ENCODE measurements at places on chromosomes 4 and X.

DNA sequence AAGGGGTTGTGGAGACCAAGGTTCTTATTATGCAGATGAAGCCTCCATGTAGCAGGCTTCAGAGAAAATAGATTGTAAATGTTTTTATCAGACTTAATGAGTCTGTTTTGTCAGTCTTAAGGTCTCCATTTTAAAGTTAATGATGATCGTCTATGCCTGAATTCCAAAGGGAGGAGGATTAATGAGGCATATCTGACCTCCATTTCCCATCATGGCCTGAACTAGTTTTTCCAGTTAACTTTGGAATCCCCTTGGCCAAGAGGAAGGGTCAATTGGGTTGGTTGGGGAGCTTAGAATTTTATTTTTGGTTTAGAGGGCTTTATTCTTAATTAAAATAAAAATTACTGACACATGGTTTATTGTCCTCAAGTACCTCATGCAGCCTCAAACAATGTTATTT is 6.9 kb upstream of the PARM1 start:
- DNase-seq = no peak

DNA sequence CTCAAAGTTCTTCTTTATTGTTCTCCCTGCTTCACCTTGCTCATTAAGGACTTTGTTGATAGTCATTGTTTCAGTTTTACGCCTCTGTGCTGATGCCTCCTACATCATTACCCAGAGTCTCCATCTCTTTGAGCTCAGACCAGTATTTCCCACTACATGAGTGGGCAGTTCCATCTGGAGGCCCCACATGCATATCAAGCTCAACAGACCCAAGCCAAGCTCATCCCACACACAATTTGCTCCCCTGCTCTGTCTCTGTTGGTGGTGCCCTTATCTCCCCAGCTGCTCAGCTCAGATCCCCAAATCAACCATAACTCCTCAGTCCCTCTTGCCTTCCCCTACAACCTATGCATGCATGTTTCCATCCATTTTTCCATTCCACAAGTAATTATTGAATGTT is 85.1 kb upstream of the EFNB1 start:
- DNase-seq = no peak

DNA sequence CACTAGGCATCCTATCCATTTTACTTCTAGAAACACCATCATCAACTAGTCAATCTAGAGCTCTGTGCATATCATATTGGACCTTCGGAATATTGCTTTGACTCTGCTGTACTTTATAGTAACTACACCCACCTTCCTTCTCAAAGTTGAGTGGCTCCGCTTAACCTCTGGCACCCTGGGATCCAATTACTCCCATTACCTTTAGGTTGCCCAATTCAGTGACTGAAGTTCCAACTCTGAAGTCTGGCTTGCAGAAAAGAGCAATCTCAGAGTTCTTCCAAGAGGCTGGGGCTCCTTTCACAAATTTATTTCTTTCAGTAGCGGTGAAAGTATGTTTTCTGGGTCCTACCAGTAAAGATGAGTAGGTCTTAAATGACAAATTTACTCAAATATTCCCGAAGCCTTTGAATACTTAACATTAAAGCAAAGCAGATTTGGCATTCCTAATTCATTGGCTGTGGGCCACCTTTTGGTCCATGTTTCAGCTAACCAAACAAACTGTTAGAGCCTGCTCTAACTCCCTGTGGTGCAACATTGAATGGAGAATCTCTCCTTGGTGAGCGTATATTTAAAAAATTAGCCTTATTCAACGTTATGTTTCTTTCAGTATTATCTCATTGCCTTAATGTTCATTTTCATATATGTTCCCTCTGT is 1215.8 kb downstream of the RAPGEF2 start:
- DNase-seq = no peak

GRCh38 chrX:39609941-39610340 is 487.8 kb downstream of the BCOR start:
- no peak for DNase-seq

DNA sequence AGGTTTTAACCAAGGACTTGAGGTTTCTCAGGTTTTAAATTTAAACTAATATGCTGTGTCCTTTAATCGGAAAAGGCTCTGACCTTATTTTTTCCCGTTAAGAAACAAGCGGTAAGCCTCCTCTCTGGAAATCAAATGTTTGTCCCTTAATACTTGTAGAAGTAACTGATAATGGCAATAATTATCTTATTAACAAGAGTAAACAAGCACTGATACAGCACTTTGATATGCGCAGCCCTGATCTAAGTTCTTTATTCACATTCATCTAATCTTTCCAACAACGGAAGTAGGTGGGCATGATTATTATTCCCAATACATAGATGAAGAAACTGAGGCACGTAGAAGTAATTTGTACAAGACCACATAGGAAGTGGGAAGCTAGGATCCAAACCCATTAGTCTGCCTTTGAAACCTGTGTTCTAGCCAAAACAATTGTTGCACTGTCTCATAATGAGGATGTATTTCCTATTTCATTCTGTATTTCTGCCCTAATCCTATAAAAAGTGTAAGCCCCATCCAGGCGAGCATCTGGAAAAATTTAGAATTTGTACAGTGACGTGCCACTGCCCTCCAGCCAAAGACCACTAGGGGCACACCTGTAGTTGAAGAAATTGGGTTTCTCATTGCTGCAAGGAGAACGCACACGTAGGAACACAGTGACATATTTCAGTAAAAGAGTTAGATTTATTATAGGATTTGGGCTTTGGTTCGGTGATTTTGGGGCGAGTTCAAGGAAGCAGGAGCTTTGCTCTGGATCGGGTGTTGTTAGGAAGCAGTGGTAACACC is 606 bp downstream of the CXorf58 start:
- no peak for DNase-seq

GRCh38 chr4:26141911-26142638 is 178.7 kb upstream of the RBPJ start:
- DNase-seq = no peak

GRCh38 chr4:138052806-138053632 is 189.1 kb downstream of the SLC7A11 start:
- no peak for DNase-seq

DNA sequence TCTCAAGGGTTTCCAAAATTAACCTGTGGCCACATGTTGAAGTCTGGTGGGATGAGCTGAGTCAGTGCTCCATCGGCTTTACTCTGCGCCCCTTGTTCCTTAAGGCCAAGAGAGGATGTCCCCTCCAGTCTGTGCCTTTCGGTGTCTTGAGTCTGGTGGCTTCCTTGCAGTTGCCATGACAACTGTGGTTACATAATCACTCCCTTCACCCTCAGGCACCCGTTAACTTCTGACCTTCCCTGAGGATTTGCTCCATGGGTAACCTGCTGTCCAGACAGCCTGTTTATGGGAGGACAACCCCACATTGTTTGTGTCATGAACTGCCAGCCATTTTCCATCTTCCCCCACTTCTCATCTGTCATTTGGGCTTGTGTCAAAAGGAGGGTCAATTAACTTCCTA is 401.1 kb upstream of the LCORL start:
- no peak for DNase-seq

DNA sequence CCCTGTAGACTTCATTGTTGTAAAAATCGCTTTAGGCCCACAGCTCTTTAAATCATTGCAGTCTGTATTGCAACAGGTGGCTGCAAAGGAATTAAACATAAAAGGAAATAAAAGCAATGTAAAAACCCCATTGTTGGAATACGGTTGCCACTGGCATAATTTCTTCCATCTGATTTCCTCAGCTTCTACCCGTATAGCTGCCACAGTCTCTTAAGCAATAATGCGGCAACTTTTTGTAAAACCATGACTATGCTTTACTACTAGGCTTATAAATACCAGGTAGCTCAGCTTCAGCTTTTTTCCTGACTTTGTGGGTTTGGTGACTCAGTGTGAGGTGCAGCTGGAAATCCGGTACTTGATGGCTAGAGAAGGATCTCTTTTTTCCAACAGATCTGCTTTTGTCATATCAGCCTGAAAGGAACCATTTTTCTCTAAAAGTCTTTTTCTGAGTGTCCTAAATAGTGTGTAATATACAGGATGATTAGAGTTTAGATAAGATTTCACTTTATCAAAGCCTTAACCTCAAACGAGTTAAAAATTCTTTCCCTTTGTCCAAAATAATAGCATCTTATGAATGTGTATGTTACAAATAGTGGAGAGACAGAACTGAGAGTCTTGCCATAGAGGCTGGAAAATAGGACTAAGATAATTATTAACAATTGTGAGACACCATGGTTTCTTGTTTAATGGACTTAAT is 268.0 kb downstream of the ADGRL3 start:
- no peak for DNase-seq

- DNase-seq = no peak
Observed at GRCh38 chrX:37653397-37654085, 32.0 kb upstream of the XK start.

GRCh38 chr4:2623442-2623841 is 87.0 kb downstream of the FAM193A start:
- DNase-seq = no peak

DNA sequence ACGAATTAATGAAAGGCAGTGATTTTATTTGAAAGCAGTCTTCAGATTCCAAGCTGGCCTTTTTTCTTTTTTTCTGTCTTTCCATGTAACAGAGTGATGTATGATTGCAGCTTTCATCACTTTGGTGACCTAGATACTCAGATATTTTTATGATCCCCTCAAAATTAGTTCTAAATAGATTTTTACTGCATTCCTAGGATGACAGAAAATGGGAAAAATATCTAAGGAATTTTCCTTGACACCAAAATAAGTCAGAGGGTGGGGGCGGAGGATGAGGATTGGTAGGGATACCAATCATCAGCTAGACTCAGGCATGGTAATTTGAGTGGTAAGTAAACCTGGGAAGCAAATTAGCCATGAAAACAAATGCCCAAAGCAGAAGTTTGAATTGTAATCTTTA is 11.9 kb upstream of the HMGB2 start:
- no peak for DNase-seq

- DNase-seq = no peak
Observed at GRCh38 chrX:87664381-87664780, 146.8 kb downstream of the KLHL4 start.

- DNase-seq = no peak
Observed at GRCh38 chr4:42123071-42123644, 29.3 kb downstream of the BEND4 start.

DNA sequence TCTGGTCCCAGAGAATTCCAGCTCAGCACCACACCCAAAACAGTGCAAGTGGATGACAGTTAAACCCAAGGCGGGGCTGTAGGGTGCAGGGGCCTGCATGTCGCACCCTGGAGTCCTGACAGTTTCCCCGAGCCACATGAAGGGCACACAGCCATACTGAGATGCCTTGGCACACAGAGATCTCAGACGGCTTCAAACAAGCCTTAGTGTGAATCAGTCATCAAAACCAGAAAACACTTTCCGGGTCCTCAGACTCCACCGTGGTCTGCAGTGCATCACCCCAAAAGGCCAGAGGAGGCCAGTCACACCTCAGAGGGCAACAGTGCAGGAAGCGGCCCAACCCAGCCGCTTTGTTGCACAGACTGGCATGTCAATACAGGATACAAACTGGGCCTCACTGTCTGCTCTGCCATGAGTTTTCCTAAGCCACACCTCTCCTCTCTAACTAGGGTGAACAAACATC is 64.6 kb upstream of the ENPP6 start:
- DNase-seq = no peak

DNA sequence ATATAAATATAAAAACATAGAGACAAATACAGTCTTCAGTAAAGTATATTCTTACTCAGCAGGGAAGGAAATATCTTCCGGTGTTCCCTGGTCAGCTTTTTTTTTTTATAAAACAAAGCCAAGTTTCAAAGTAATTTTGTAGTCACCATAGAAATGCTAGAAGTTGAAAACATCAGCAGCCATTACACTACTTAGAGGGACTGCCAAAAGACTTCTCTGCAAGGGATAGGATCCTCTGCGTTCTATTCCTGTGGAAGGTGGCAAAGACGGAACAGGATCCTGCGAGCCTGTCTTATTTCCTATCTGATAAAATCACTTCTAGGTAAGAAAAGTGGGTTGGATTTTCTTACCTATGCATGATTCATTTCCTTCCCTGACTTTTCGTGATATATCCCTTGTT is 19.4 kb downstream of the CLDN22 start:
- DNase-seq = no peak

DNA sequence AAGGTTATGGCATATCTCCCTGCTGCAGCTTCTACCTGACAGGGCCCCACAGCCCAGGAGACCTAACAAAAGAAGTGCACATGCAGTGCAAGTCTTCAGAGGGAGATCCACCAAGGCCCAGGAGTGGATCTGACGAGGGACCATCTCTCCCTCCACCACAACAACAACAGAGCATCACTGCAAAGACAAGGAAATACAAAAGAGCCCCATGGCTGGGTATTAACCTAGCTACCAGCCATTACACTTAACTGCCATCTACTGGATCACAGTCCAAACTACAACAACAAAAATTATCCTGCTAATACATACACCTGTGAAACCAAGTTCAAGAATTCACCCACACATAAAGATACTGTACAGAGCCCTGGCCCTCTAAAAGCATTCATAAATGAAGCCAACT is 280.2 kb upstream of the SLC7A11 start:
- DNase-seq = no peak

GRCh38 chr4:96431094-96431493 is 591.2 kb downstream of the PDHA2 start:
- no peak for DNase-seq

- DNase-seq = no peak
Observed at GRCh38 chr4:79235095-79235494, 90.8 kb downstream of the NAA11 start.

GRCh38 chr4:62252728-62253127 is 1052.6 kb downstream of the ADGRL3 start:
- no peak for DNase-seq

- no peak for DNase-seq
Observed at GRCh38 chr4:120144634-120145033, 78.0 kb upstream of the MAD2L1 start.

DNA sequence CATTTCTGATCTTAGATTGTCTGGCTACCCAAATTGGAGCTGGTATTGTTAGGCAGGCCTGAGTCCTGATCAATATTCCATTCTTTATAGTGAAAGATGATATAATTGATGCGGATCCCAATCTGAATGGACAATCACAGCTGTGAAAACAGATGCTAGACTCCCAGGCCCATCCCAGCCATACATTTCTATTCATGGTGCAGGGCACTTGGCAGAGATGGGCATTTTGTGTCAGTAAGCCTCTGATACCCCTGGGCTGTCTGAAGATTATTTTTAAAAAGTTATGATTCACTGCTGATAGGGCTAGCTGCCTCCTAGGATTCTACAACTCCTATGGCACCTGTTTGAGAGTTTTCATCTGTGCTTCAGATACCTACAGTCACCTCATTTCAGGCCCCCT is 61.2 kb upstream of the TSPAN7 start:
- DNase-seq = no peak

DNA sequence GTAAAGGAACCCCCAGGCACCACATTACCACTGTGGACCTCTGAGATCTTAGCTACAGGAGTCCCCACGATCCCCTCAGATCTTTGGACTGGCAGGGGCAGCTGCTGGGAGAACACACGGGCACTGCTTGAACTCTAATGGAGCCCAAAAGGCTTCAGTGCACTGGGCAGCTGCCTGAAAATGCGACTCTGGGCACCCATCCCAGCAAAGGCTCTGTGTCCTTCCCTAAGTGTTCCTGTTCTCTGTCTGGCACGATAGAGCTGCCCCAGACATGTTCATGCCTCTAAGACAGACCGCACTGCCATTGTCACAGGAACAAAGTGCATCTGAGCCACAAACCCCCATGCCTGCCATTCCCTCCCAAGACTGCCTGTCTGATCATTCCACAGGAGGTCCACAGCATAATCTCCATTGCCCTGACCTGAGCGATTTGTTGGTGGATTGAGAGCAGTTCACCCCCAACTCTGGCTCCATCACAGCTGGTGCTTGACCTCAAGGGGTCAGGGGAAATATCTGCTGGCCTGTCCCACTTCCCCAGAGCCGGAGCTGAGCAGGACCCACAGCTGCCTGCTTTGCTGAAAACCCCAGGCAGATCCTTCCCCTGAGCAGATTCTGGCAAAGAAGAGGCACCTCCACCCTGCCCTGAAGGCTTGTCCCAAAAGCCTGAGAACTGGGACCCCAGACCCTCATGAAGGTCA is 436.0 kb upstream of the INTU start:
- DNase-seq = no peak

Measured in effector CD8-positive, alpha-beta T cell (primary cell).